Left lung (tissue), 14 donors: ENCODE measurements at places on chromosomes 5 and 9. TPM values are rescaled to one million over a fixed set of nuclear protein-coding genes. Genes with fewer than 3 reads are reported as not detected.

GRCh38 chr5:107196500-107197059, 474.2 kb downstream of the EFNA5 start:
- no peak overlapping the region for H3K4me3 ChIP-seq
- H3K27me3 ChIP-seq = no peaks in the 10 kb centered on the region
- H3K36me3 ChIP-seq = no peaks in the 10 kb centered on the region
- H3K27ac ChIP-seq = no peak overlapping the region
- no peak for DNase-seq
- H3K4me1 ChIP-seq = no peaks in the 10 kb centered on the region

DNA sequence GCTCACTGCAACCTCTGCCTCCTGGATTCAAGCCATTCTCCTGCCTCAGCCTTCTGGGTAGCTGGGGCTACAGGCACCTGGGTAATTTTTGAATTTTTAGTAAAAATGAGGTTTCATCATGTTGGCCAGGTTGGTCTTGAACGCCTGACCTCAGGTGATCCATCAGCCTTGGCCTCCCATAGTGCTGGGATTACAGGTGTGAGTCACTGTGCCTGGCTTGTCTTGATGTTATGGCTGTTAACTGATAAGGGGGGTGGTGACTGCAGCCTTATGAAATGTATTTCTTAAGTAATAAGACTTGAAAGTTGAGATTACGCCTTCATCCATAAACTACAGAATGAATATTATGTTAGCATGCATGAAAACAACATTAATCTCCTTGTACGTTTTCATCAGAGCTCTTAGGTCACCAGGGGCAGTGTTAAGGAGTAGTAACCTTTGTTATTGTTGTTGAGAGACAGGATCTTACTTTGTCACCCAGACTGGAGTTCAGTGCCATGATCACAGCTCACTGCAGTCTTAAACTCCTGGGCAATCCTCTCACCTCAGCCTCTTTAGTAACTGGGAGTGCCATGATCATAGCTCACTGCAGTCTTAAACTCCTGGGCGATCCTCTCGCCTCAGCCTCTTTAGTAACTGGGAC, 148.3 kb downstream of the ATP10B start:
- no peaks in the 10 kb centered on the region for H3K27me3 ChIP-seq
- no peak for DNase-seq
- H3K36me3 ChIP-seq = no peaks in the 10 kb centered on the region
- no peaks in the 10 kb centered on the region for H3K4me1 ChIP-seq
- no peak overlapping the region for H3K27ac ChIP-seq
- H3K4me3 ChIP-seq = no peak overlapping the region

GRCh38 chr9:3058409-3058808, 214.5 kb upstream of the PUM3 start:
- no peak overlapping the region for H3K27ac ChIP-seq
- H3K4me3 ChIP-seq = no peak overlapping the region
- no peaks in the 10 kb centered on the region for H3K4me1 ChIP-seq
- H3K36me3 ChIP-seq = no peaks in the 10 kb centered on the region

DNA sequence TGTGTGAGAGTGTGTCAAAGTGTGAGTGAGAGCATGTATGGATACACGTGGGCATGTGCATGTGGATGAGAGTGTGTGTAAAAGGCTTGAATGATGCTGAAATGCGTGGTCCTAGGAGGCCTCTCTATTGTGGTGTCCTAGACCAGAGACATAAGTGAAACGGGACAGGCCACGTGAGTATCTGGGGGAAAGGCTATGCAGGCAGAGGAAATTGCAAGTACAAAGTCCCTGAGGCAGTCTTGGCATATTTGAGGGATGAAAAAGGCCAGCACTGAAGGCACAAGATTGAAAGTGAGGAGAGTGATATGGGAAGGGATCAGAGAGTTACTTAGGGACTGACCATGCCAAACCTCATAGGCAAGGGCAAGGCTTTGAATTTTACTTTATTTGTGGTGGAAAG, 67.2 kb upstream of the CCDC152 start:
- no peaks in the 10 kb centered on the region for H3K36me3 ChIP-seq
- H3K4me1 ChIP-seq = no peaks in the 10 kb centered on the region

GRCh38 chr9:89595646-89596045, 9.2 kb upstream of the GADD45G start:
- H3K27me3 ChIP-seq = peaks cover 11% of the 10 kb centered on the region

Gene NEUROG1
- total RNA-seq = not detected
